Dermis blood vessel endothelial cell (primary cell): ENCODE measurements at places on chromosomes 5 and 9. TPM values are rescaled to one million over a fixed set of nuclear protein-coding genes. Genes with fewer than 3 reads are reported as not detected.

CDC37L1 gene
- total RNA-seq: 11.7 and 15.1 TPM in 2 replicates

RNF183 gene
- not detected in 2 replicates for total RNA-seq

CAVIN4 gene
- 1.7 and 2.3 TPM in 2 replicates for total RNA-seq

PALM2AKAP2 gene
- total RNA-seq: 0.23 TPM in 1 of 2 replicates, not detected in the other

FREM1 gene
- total RNA-seq: under 0.01 TPM in 1 of 2 replicates, not detected in the other

LCN1 gene
- not detected in 2 replicates for total RNA-seq

LPAR1 gene
- total RNA-seq: 0.05 and 0.17 TPM in 2 replicates
